ENCODE measurements at places on chromosomes 5 and 9. TPM values are rescaled to one million over a fixed set of nuclear protein-coding genes. Genes with fewer than 3 reads are reported as not detected.

DNA sequence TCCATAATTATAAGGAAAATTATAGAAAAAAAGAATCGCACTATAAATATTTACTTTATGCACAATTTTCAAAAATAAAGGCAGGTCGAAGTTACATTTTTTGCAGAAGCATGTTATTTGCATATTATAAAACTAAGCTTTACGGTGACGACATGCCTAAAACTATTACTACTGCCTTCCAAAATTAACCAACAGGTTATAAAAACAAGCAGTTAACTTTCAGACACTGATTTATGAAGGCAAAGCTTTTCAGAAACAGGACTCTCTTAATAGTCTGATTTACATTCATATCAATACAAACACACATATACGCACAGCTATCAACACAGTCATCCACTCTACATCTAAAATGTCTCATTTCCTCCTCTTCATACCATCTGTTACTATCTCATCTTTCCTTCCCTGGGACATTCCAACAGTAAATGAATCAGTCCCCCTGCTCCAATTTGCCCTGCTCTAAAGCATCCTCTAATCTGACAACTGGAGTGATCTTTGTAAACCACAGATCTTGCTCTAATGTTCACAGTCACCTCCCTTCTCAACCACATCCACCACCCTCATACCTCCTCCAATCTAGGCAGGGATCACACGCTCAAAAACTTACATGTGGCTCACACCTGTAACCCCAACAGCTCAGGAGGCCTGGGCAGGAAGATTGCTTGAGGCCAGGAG, 21.6 kb downstream of the FBXW11 start:
- DNase-seq, result no peak
- no peaks in the 10 kb centered on the region for H3K36me3 ChIP-seq
- no peak overlapping the region for H3K27ac ChIP-seq
- no peak overlapping the region for H3K4me3 ChIP-seq

DNA sequence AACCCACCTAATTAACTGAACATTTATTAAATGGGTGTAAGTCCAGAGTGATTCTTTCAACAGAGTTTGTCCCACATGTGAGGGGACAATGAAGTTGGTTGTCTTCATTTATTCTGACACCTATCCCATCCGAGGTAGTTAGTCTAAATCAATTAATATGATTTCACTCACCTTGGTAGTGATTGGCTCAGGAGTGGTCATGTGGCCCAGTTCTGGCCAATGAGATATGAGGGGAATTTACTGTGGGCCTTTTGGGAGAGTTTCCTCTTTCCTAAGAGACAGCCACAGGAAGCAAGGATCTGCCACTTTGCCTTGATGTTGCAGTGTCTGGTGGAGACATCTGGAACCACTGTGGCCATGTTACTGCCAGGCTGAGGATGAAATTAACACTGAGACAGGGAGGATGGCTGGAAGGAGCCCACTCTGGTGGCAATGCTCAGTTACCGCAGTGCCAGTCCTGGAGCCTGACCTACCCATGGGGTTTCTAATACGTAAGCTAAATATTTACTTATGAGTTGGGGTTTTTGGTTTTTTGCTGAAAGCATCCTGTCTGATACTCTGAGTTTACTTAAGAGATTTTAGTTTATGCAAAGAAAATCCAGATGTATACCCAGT, 118.6 kb downstream of the FGF18 start:
- H3K4me1 ChIP-seq, result no peaks in the 10 kb centered on the region
- no peak overlapping the region for H3K27ac ChIP-seq
- no peaks in the 10 kb centered on the region for H3K36me3 ChIP-seq
- H3K27me3 ChIP-seq, result no peaks in the 10 kb centered on the region
- DNase-seq, result no peak

- H3K36me3 ChIP-seq, result no peaks in the 10 kb centered on the region
- H3K4me1 ChIP-seq, result no peaks in the 10 kb centered on the region
- no peaks in the 10 kb centered on the region for H3K27me3 ChIP-seq
- H3K4me3 ChIP-seq, result no peak overlapping the region
- no peak overlapping the region for H3K27ac ChIP-seq
- no peak for DNase-seq
Measured at GRCh38 chr9:4145482-4145881, 154.4 kb downstream of the GLIS3 start.

- H3K4me3 ChIP-seq, result peak overlapping the region; percentile 50
- peaks cover 24% of the 10 kb centered on the region for H3K27me3 ChIP-seq
- no peak for DNase-seq
- peaks cover 25% of the 10 kb centered on the region for H3K4me1 ChIP-seq
Measured at GRCh38 chr5:88144219-88145001, 124.2 kb downstream of the TMEM161B start.

DNA sequence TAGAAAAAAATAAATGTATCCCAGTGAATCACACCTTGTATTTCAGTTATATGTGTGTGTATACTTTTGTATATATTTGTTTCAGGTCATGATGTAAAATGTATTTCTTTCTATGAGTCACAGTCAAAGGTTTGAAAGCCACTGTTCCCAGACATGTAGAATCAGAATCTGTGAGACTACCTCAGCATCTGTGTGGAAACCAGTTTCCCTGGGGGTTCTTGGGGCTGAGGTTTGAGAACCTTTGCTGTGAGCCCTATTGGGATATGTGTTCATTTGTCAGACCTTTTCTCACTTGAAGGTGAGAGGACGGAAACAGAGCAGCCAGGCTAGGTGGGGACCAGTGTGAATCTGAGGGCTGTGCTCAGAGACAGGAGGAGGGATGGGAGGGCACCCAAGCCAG, 78.7 kb upstream of the SAP30L start:
- peaks cover 35% of the 10 kb centered on the region for H3K4me1 ChIP-seq
- H3K4me3 ChIP-seq, result no peak overlapping the region
- H3K27me3 ChIP-seq, result no peaks in the 10 kb centered on the region
- H3K27ac ChIP-seq, result no peak overlapping the region

The CNTFR gene
- total RNA-seq, result 2.9 TPM

GRCh38 chr5:140168371-140168770, 6.6 kb upstream of the CYSTM1 start:
- H3K27ac ChIP-seq, result no peak overlapping the region
- H3K27me3 ChIP-seq, result no peaks in the 10 kb centered on the region
- H3K36me3 ChIP-seq, result no peaks in the 10 kb centered on the region
- peaks cover 9% of the 10 kb centered on the region for H3K4me1 ChIP-seq
- DNase-seq, result no peak

The KIF4B gene
- 0.17 TPM for total RNA-seq

DNA sequence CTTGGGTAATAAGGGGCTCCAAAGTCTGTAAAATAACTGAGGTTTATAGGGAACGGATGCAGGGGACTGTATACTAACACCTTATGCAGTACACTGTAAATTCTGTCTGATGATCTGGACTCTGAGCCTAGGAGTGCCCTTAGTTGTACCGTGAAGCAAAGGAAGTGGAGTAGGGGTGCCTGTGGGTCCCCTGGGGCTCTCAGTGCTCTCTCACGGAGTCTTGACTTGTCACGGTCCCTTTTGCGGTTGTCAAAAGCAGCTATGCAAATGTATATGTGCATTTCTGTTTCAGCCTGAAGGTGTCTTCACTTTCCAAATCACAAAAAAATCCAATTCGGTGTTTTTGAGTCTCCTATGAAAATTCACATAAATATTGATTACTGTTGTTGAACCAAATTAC, 17.8 kb downstream of the DMRT1 start:
- no peaks in the 10 kb centered on the region for H3K27me3 ChIP-seq
- no peaks in the 10 kb centered on the region for H3K4me1 ChIP-seq
- DNase-seq, result no peak
- H3K27ac ChIP-seq, result no peak overlapping the region
- no peaks in the 10 kb centered on the region for H3K36me3 ChIP-seq

Measured in upper lobe of right lung (tissue), 1 donor.